ENCODE measurements at places on chromosomes 13 and 19. TPM values are rescaled to one million over a fixed set of nuclear protein-coding genes. Genes with fewer than 3 reads are reported as not detected.

HSH2D gene
- 0.68 TPM for total RNA-seq

ZNF358 gene
- 49.8 TPM for total RNA-seq

DNA sequence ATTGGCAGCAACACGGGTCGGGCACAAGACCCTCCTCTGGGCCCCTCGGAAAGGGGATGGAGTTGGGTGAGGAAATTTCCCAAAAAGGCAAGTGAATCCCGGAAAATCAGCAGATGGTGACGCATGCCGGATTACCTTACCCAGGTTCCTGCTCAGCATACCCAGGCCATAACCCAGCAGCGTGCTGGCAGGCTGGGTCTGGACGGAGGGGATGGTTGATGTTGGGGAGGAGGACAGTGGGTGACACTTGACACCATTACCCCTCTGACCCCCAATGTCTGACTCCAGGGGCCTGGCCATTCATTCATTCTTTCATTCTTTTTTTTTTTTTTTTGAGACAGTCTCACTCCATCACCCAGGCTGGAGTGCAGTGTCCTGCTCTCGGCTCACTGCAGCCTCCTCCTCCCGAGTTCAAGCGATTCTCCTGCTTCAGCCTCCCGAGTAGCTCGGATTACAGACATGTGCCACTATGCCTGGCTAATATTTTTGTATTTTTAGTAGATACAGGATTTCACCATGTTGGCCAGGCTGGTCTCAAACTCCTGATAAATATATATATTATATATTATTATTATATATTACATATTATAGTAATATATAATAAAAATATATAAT, 799 bp downstream of the PVR start:
- H3K27ac ChIP-seq, result peak overlapping the region; percentile 46
- DNase-seq, result no peak
- peaks cover 5% of the 10 kb centered on the region for H3K4me1 ChIP-seq

GRCh38 chr13:79406597-79406908, 498 bp upstream of the RBM26 start:
- H3K27ac ChIP-seq, result peak overlapping the region; percentile 93
- H3K4me1 ChIP-seq, result peaks cover 37% of the 10 kb centered on the region
- H3K27me3 ChIP-seq, result no peaks in the 10 kb centered on the region
- peaks cover 5% of the 10 kb centered on the region for H3K36me3 ChIP-seq
- DNase-seq, result no peak

DNA sequence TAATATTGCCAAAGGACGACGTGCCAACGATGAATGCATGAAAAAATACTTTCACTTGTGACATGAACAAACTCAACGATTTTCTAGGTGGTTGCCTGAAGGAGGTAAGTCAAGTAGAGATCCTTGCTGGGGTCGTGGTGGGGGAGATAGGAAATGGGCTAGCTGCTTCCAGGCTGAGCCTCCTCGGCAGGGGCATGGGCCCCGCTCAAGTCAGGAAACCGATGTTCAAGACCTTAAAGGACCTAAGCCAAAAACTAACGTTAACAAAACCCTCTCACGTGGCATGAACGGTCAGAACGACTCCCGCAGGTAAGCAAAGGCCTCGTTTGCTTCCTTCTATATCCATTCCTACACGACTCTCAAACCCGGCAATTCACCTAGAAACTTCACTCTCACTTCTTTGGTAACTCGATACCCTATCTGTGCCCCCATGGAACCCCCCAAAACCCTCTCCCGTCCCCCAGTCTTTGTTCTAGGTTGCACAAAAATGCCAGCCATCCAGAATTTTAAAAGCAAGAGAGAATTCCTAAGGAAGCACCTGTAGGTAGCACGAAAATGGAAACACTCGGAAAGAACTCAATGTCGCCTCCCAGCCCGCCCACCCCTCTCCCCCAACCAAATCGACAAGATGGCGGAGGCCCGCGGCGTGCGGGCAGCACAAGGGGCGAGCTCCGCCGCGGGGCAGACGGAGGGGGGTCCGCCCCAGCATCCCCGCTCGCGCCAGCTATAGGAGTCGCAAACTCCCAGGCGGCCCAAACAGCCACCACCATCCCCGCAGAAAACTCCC, 13.6 kb downstream of the ACP4 start:
- H3K36me3 ChIP-seq, result peaks cover 13% of the 10 kb centered on the region
- no peak for DNase-seq
- peak overlapping the region; percentile 100 for H3K27ac ChIP-seq
- peaks cover 14% of the 10 kb centered on the region for H3K27me3 ChIP-seq
- H3K4me1 ChIP-seq, result peaks cover 19% of the 10 kb centered on the region
